ENCODE measurements at places on chromosomes 16 and 17.

GRCh38 chr16:7124242-7124641 lies 208.4 kb upstream of the RBFOX1 start:
- no peak for DNase-seq

DNA sequence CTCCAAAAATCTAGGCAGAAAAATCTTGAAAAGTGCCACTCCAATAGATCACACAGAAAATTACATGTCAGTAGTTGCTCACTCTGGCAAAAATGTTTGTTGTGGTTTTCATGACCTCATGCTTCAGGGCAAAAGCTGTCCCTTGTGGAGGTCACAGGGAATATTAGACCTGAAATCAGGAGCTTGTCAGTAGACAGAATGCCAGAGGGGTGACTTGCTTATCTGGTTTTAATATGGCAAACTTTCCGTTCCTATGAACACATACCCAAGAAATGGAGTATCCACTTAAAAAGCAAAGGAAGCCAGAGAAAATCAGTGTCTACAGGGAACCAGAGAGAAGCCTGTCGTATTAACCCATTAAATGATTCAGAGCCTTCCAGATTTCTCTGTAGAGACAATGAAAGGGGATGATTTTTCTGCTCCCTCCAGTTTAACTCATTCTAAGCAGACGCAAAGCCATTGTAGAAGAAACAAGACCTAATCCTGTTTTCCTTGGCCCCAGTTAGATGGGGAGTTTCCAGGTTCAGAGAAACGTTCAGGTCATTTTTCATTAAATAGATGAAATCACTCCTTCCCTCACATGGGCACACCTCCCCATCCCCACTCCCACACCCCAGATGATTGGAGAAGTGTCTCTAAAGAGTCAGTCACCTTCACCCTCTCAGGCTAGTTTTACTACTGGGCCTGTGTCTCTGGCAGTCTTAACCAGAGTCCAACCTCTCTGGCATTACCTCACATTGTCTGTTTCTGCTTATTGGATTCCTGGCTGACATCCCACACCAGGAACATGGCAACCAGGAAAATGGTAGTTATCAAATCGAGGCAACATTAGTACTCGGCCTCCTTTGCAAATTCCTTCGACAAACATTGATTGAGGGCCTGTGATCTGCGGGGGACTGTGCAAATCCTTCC lies 6.0 kb downstream of the SOX9 start:
- DNase-seq: no peak

DNA sequence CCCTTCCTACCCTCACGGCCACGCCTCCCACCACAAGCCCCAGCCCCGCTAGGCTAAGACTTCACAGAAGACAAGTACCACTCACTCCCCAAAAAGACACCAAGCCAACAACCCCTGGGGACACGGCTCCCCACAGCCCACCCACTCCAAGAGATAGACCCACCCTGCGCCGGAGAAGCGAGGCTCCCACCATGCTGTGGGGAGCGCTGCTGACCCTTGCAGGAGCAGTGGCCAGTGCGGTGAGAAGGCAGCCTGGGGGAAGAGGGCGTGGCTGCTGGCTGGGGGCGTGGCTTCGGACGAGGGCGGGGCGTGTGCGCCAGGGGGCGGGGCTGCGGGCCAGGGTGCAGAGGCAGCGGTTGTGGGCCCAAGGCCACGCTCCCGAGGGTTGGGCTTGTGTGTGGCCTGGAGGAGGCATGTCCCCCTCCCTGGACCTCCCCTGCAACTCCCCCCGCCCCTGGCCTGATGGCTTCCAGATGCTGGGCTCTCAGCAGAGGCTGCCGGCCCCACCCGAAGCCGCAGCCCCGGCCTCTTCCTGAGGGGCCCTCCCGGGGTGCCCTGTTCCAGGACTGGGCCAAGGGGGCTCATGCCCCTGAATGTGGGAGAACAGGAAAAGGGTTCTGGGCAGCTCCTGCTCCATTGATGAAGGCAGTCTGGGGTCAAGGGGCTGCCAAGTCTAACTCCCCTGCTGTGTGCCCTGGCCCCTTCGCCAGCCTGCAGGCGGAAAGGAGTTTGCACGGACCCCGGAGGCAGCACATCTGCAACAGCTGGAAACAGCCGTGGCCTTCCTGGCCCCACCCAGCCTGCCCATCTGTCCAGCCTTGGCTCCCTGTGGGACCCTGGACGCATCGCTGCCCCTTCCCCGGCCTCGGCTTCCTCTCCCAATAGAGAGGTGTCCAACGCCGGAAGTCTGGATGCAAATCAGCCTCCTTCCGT lies 9.1 kb downstream of the TFAP4 start:
- DNase-seq: peak; percentile 12

GRCh38 chr17:82396601-82397435 lies 21.3 kb upstream of the HEXD start:
- DNase-seq: no peak

DNA sequence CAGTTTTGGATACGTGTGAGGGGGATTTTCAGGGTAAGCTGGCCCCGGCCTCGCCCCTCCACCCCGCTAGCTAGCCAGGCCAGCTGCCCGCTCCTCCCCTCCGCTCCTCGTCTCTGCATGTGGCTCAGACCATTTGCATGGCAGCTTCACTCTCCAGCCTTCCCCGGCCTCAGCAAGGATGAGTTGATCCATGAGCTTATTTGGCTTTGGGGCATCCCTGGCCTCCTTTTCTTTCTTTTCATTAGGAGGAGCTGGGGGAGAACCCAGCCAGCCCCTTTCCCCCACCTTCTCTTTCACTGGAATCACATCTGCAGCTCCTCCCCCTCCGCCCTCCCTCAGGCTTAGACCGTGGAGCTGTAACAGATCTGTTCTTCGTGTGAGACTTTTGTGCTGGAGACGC lies 30.7 kb downstream of the ELAC2 start:
- no peak for DNase-seq

DNA sequence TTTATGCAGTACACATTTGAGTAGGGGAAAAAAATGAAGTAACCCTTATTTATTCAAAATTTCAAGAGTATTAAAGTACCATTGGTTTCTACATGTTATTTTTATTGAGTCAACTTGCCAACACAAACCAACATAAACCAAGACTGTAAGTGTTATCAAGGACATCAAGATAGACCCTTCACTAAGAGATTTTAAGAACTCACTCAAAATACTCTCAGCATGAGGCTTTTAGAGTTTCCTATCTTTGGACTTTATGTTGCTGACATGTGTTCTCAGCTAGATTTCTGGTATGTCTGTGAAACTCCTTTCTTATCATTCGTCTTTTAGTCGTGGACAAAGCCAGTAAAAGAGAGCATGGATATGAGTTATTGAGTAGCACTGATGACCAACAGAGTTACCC lies 212.6 kb upstream of the TBX2 start:
- DNase-seq: no peak

DNA sequence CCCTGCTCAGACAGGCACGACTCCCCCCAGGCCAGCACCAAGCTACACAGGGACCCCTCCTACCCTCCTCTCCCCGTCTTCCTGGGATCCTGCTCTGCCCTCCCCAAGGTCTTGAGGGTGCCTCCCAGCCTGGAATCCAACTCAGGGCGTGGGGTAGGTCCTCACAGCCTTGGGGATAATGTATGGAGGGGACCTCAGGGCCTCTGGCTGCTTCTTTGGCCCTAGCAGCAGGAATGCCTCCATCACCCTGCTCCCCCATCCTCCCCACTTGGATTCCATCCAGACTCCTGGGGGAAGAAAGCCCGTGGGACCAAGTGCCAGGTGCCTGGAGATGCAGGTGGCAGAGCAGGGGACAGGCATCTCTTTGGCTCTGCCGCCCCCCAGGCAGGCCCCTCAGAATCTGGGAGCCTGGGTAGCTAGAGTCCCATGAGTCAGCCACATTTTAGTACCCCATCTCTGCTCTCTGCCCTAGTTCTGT lies 10.7 kb upstream of the STAC2 start:
- DNase-seq: peak; percentile 72

GRCh38 chr16:81888520-81889394 lies 109.7 kb downstream of the PLCG2 start:
- no peak for DNase-seq

- DNase-seq: no peak
Observed at GRCh38 chr17:83180996-83181481, 101.6 kb downstream of the METRNL start.

DNA sequence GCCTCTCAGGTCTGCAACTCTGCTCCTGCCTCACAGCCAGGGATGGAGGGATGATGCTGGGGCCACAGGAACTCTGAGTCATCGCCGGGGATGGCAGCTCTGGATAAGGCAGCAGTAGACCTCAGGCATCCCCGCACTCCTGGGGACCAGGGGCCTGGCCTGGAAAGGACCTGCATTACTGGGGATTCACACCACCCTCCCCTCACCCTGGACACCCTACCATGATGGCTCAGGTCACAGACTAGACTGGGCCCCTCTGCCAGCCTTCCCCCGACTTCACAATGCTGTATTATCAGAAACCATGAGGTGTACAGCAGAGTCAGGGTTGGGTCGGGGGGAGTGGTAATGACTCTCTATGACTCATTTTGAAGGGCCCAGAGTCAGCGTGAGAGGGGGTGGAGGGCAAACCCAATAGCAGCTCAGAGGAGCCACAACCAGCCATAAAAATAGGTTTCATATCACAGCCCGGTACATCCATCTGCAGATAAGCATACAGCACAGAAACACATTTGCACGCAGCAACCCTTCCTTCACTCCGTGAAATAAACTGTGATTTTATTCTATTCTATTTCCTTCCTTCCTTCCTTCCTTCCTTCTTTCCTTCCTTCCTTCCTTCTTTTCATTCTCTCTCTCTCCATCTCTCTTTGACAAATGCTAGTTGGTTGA lies 28.8 kb downstream of the DYNLRB2 start:
- no peak for DNase-seq

GRCh38 chr17:59858167-59858816 lies 34.5 kb downstream of the TUBD1 start:
- no peak for DNase-seq

- peak; percentile 46 for DNase-seq
Observed at GRCh38 chr16:6189216-6189615, 1091.6 kb upstream of the EEF2KMT start.

GRCh38 chr17:61214753-61215152 lies 184.9 kb upstream of the TBX2 start:
- no peak for DNase-seq
